A549 treated with dexamethasone at 1 μM for 4 hours (cell line): ENCODE measurements at places on chromosomes 7 and 10. TPM values are rescaled to one million over a fixed set of nuclear protein-coding genes. Genes with fewer than 3 reads are reported as not detected.

The PRSS37 gene
- total RNA-seq: not detected in 5 replicates

The GARIN1A gene
- total RNA-seq: 0.46 to 0.66 TPM (median 0.56 TPM) in 5 replicates

The TRIM73 gene
- 1.4 to 2.9 TPM (median 2.2 TPM) in 5 replicates for total RNA-seq

The OR2A7 gene
- not detected in 5 replicates for total RNA-seq

The OR2A1 gene
- not detected in 5 replicates for total RNA-seq

The MSMB gene
- total RNA-seq: 0.46 TPM in 1 of 5 replicates, not detected in the others

The LFNG gene
- 9.4 to 18.4 TPM (median 15.7 TPM) in 5 replicates for total RNA-seq

The MYPN gene
- 2.0 to 3.4 TPM (median 2.5 TPM) in 5 replicates for total RNA-seq

The STX1A gene
- 50.9 to 77.3 TPM (median 74.1 TPM) in 5 replicates for total RNA-seq

The PUS7 gene
- 25.4 to 30.8 TPM (median 28.2 TPM) in 5 replicates for total RNA-seq

The CHST15 gene
- 6.3 to 8.9 TPM (median 8.0 TPM) in 5 replicates for total RNA-seq

The GTF2IRD2 gene
- total RNA-seq: 3.6 to 6.5 TPM (median 5.3 TPM) in 5 replicates

The INTS1 gene
- total RNA-seq: 34.2 to 66.2 TPM (median 60.1 TPM) in 5 replicates

The CTTNBP2 gene
- total RNA-seq: 0.27 to 0.67 TPM (median 0.37 TPM) in 5 replicates

The SEMA4G gene
- total RNA-seq: 7.3 to 9.2 TPM (median 7.6 TPM) in 5 replicates

The INHBA gene
- 0.21 to 0.53 TPM (median 0.39 TPM) in 5 replicates for total RNA-seq

The CNTNAP2 gene
- 0.02 to 0.07 TPM (median 0.02 TPM) in 4 of 5 replicates, not detected in the other for total RNA-seq

The HOXA6 gene
- total RNA-seq: 0.98 to 1.7 TPM (median 1.4 TPM) in 5 replicates

The RPEL1 gene
- total RNA-seq: 0.05 TPM in 2 of 5 replicates, not detected in the others

The EFCAB10 gene
- total RNA-seq: 2.4 to 3.4 TPM (median 2.8 TPM) in 5 replicates

The SAMD9 gene
- 2.5 to 4.9 TPM (median 3.9 TPM) in 5 replicates for total RNA-seq

The ZNF736 gene
- 0.02 TPM in 3 of 5 replicates, not detected in the others for total RNA-seq

The ATG9B gene
- total RNA-seq: 0.39 to 0.69 TPM (median 0.61 TPM) in 5 replicates

The ATXN7L1 gene
- total RNA-seq: 4.5 to 6.3 TPM (median 5.8 TPM) in 5 replicates

The CFAP69 gene
- 1.2 to 2.3 TPM (median 2.0 TPM) in 5 replicates for total RNA-seq

The ABLIM1 gene
- total RNA-seq: 33.8 to 56.6 TPM (median 44.8 TPM) in 5 replicates

The CYTH3 gene
- total RNA-seq: 26.1 to 35.1 TPM (median 31.3 TPM) in 5 replicates

The BTBD16 gene
- total RNA-seq: 0.43 to 0.81 TPM (median 0.70 TPM) in 5 replicates

The STRIP2 gene
- total RNA-seq: 5.1 to 7.7 TPM (median 5.6 TPM) in 5 replicates

The BLVRA gene
- 63.7 to 90.7 TPM (median 67.6 TPM) in 5 replicates for total RNA-seq

The UNCX gene
- 0.05 to 0.07 TPM (median 0.05 TPM) in 3 of 5 replicates, not detected in the others for total RNA-seq

The MIOS gene
- total RNA-seq: 17.2 to 22.1 TPM (median 21.1 TPM) in 5 replicates

The HSPA12A gene
- 7.0 to 10.6 TPM (median 10.3 TPM) in 5 replicates for total RNA-seq
